ENCODE measurements at places on chromosomes 4 and X. TPM values are rescaled to one million over a fixed set of nuclear protein-coding genes. Genes with fewer than 3 reads are reported as not detected.

- no peak for DNase-seq
These were observed 12.2 kb upstream of the PRDM8 start for GRCh38 chr4:80184825-80185756.

- DNase-seq = no peak
These were observed 627 bp upstream of the HSD17B11 start for GRCh38 chr4:87391576-87392054.

The TMEM131L gene
- total RNA-seq = 28.0 TPM

DNA sequence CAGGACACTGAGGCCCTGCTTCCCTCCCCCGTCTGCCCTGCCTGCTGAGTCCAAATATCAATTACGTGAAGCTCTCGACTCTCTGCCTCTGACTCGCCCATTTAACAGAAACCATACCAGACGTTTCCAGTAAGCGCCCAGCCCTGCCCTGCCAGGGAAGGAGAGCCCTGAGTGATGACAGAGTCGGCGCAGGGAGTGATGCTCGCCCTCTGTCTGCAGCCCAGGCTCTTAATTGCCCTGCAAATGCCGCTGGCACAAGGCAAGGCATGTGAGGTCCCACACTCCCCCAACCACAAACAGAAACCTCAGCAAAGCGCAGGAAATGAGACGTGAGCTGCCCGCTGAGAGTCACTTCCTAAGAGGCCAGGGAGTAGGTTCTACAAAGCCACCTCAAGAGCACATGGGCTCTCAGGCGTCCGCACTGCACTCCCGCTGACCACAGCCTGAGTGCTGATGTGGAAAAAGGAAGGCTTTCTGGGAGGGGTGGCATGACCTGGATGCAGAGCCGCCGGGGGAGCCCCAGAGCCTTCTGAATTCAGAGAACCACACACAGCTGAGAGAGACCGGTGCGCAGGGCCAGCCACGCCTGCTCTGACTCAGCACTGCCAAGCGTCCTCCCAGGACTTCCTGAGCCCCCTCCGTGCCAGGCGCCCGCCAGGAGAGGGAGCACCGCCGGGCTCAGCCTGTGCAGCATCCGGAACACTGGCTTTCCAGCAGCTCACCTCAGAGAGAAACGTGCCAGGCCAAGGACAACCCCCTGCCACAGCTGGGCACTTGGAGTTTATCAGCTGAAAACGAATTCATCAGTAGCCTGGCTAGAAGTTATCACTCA lies 5.3 kb downstream of the ZFYVE28 start:
- DNase-seq = peak; percentile 60

- no peak for DNase-seq
These were observed 26.9 kb upstream of the WWC2 start for GRCh38 chr4:183072176-183072575.

The PAGE1 gene
- not detected for total RNA-seq

DNA sequence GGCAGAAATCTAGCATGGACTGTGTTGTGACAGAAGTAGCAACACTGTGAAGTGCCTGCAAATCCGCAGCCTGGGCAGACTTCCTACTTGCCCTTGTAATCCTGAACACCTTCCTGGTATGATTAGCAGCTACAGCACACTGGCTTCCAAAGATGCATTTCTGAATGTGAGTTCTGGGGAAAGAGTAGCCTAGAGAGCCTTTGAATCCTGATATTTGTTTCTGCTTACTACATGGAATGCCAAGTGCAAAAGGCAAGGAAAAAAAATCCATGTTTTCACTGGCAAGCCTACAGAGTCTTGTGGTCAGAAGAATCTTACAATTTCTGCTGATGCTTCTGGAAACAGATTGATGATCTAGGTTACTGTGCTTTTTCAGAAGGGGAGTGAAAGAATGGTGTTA lies 223.7 kb downstream of the COL25A1 start:
- no peak for DNase-seq

DNA sequence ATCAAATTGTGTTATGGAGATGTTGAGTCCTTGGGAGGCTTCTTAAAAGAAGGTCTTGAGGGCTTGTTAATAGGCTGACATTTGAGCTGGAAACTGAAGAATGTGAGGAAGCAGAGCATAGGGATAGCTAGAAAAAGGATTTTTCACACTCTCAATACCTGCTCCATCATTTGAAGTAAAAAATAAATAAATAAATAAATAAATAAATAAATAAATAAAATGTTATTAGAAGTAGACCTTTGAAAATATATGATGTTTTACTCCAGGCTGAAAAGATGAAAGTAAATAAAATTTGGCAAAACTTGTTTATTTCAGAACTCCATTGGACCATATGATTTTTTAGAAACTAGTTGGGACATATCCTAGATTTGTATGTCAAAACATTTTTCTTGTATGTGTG lies 1757.8 kb upstream of the TENM3 start:
- no peak for DNase-seq

DNA sequence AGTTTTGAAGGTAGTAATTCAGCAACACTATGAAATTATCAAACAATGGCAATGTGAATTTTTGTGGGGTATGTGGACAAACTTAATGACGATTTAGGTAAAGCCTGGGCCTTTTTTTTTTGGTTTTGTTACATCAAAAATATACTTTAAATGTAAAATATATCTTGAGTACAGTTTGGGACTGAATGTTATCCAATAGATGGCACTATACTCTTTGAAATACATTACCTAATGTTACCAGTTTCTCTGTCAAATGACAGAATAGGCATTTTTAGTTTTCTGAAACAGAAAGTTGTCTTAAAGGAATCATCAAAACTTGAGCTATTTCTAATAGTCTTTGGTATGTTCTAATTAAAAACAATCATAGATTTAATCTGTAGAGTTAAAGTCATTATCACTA lies 1651.9 kb downstream of the C4orf33 start:
- peak; percentile 66 for DNase-seq

DNA sequence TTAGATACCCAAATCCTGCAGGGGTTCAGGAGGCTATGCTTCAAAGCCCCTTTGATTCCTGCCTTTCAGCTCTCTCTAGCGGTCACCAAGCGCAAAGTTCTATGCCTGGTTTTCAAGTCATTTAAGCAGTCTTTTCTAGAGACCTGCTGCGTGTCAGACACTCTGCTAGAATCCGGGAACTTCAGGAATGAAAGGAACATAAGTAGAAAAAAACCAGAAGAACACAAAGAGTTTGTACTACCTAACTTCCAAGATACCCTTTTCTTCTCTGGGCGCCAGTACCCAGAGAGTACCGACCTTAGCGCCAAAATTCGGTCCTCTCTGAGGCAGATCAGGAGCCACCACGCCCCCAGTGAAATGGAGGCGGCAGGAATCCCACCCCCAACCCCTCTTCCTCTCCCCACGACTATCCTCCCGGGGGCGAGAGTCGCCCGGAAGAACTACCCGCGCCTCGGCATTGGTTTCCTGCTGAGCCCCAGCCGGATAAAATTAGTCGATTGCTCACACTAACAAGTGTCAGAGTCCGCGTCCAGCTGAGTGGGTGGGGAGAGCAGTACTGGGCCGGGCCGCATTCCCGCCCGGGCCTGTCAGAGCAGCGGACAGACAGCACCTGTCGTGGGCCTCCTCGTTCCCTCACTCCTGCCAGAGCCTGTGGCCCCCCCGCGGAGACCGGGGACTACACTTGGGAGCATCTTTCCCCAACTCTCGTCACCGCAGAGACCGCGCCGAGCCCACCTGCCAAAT lies 78.8 kb downstream of the RLIM start:
- no peak for DNase-seq

The PF4V1 gene
- not detected for total RNA-seq

The MAGEA6 gene
- 1.6 TPM for total RNA-seq

The CABS1 gene
- total RNA-seq = not detected

DNA sequence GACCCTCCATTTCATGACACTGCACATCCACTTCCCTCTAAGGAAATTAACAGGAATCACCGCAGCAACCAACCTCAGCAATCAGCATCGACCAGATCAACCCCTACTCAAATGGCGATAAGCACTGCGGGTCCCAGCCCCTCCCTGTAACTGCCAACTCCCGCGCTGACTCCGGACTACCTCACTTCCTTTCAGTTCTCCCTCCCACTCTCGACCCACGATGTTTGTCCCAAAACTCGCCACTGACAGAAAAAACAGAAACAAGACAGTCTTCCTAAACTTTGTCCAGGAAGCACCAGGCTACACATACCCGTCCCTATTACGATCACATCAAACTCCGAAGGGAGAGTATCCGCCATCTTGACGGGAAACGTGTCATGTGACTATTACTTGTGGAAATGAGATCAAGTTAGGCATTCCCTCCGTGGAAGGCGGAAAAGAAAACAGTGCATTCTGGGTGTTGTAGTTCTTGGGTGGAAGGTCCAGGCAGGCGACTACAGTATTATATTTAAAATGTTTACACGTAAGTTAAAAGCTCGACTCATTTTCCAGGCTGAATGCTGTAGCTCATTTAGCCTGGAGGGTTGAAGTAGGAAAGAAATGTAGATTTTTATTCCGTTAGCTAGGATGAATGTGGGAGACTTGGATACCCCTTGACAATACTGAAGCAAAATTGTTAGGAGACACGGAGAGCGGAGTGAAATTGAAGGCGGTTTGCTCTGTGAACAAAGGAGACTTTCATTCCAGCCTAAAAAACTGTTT lies at the start of gene CHM:
TSS of gene CHM (minus strand) at position 385 of the 762 bp plus-strand sequence. CDS start at position 359, 26 bp downstream.
- peak; percentile 94 for DNase-seq

The SSX2 gene
- total RNA-seq = not detected

The IL2RG gene
- total RNA-seq = 4.3 TPM

The SLITRK2 gene
- total RNA-seq = not detected

The TMEM154 gene
- total RNA-seq = 0.22 TPM

The SPANXN4 gene
- total RNA-seq = not detected

DNA sequence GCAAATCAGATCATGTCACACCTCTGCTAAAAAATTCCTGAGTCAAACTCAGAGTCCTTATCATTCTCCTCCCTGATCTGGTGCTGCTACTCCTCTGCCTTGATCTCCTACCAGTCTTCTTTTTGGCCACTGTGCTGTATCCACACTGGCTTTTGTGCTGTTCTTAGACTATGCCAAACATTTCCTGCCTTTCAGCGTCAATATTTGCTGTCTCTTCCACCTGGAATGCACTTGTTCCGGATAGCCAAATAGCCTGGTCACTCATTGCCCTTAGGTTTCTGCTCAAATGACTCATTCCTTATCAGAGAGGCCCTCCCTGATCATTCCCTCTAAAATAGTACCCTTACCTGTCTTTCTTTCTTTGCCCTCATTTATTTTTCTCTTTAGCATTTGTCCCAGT lies 24.4 kb upstream of the RP2 start:
- no peak for DNase-seq

The ZNF732 gene
- total RNA-seq = 0.25 TPM

DNA sequence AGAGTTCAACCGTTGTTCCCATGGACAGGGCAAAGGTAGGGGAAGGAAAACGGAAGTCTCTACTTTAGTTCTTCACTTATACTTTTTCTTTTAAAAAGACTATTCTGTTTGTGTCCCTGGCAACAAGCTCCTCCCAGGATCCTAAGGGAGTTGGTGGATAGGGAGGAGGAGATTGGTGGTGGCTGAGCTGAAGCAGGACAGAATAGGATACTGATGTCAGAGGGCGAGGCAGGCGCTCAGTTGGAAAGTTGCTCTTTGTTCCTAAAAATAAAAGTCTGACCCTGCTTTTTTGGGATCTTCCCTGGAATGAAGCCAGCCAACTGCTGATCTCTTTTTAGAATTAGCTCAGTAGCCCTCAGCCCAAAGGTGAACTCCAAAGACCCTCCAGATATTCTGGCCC lies 104.7 kb downstream of the MGST2 start:
- no peak for DNase-seq

The IQSEC2 gene
- total RNA-seq = 0.07 TPM

GRCh38 chr4:103673983-103674382 lies 45.8 kb downstream of the TACR3 start:
- DNase-seq = no peak

GRCh38 chr4:16573739-16574138 lies 324.7 kb downstream of the LDB2 start:
- no peak for DNase-seq

DNA sequence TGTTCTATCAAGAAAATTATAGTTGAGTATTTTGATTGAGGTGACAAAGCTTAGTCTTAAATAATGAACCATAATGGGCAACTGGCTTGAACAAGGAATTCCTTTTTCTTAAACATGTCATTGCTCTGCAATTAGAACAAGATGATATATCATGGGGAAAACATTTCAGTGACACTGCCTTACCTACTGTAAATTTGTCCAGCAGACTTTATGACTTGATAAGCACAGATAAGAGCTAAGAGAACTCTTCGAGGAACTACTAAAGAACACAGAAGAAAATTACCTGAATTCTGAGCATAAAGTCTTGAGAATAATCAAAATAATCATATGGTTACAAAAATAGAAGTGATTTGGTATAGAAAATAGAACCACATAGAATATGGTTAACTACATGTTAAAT lies 257.8 kb downstream of the PDHA2 start:
- DNase-seq = no peak

DNA sequence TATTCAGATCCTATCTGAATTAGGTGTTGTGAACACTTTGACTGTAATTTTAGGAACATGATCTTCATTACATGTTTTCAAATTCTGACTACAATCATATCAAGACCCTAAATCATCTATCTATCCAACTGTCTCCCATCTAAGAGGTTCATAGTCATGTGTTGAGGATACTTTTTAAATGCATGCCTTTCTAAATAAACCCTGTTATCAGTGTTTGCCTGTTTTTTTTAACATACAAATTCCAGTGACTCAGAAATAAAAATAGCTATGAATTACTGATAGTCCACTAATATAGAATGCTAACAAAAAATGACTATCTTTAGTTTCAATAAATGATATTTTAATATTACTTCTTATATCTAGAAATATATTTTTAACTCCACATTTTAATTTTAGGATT lies 8.0 kb downstream of the RAB28 start:
- DNase-seq = no peak

GRCh38 chr4:83174844-83175414 lies 60.4 kb upstream of the PLAC8 start:
- DNase-seq = no peak
